ENCODE measurements at places on chromosomes 7 and 10. TPM values are rescaled to one million over a fixed set of nuclear protein-coding genes. Genes with fewer than 3 reads are reported as not detected.

- no peak for DNase-seq
Measured at GRCh38 chr10:23399701-23400144, 39.2 kb upstream of the OTUD1 start.

DNA sequence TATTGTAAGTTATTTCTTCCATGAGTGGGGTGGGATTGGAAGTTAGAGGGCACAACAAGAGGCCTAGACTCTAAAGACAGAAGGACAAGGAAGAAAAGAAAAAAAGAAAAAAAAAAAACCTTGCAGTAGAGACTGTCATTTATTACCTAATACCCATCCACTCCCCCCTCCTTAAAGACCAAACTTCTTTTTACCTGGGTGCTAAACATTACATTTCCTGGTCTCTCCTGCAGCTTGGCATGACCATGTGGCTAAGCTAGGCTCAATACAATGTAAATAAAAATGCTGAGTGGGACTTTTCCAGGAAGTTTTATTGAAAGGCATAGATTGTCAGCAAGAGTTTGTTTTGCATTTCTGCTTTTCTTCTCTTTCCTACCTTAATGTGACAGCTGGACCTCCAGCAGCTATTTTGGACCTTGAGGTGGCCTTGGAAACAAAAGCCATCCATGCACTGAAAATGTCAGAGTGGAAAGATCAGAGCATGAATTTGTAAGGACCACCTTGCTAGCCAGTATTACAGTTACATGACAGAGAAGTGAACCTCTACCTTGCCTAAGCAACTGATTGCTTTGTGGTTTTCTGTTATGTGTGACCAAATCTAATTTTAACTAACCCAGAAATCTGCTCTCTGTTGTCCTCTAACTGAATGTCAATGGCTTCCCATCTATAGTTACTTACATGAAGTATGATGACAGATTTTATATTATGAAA is 81.3 kb upstream of the SFMBT2 start:
- DNase-seq, result no peak

DNA sequence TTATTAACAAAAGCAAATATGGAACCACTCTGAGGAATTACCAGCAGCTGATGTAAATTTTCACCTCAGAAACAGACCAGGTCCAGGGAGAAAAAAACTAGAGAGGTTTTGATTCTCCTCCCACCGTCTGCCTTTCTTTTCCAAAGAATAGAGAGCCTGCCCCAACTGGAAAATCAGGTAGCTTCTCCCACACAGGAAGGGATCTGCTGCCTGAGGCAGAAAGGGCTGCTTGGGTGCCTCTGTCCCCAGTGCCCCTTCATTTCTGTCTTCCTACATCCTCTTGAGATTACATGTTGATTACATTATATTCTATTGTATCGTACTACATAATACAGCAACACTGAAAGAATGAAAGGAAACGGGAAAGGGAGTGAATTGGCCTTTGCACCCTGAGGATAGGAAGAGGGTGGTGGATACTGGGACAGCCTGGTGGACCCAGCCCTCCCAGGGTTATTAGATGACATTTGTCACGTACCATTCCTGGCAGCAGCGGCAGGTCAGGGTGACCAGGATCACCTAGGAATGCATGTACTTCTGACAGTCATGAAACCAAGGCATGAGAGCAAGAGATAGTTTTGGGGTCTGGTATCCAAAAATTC is 8.9 kb downstream of the ST8SIA6 start:
- DNase-seq, result no peak

NCF1 gene
- polyA plus RNA-seq, result 7.7 TPM

ADGRA1 gene
- polyA plus RNA-seq, result not detected

RPA3 gene
- polyA plus RNA-seq, result 94.9 TPM

Data from CD8-positive, alpha-beta memory T cell (primary cell).